ENCODE measurements at places on chromosomes 4 and X.
A peak's percentile ranks its signal among the peaks of the same experiment; 100 is the strongest.

DNA sequence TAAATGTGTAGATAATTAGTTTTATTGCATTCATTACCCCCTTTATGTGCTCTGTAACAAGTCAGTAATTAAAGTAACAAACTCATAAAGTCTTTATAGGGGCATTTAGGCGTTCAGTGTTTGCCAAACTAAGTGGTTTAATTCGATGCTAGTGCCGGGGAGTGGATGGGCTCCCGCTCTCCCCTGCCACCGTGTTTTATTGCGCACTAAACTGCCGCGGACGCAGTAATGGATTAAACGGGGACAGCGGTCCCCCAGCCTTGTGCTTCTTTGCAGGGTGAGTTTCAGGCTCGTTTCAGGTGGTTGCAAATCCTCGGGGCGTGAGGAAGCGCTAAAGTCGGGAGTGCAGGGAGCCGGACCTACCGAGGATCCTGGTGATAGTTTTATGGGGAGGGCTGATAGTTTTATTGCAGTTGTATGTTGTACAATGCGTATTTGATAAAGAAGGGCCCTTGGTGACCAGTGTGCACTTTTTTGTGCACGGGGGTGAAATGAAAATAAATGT is 1.6 kb upstream of the PHOX2B start:
- DNase-seq: no peak

GRCh38 chr4:112947616-112948015 is 101.8 kb upstream of the ANK2 start:
- DNase-seq: no peak

- DNase-seq: no peak
Observed at GRCh38 chrX:154353172-154353843, 21.1 kb downstream of the FLNA start.

DNA sequence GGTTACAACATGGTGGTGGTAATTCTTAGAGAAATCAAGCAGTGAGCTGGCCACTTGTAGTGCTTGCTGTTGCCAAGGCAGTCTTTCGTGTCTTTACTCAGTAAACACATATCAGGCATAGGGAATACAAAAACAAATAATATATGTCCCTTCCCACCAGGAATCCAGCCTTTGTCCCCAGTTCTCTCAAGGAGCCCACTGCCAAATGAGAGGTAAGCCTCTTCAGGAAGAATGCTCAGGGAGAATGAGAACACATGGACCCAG is 421 bp upstream of the PLAC1 start:
- DNase-seq: no peak

GRCh38 chr4:5280828-5281227 is 229.5 kb downstream of the STK32B start:
- no peak for DNase-seq

DNA sequence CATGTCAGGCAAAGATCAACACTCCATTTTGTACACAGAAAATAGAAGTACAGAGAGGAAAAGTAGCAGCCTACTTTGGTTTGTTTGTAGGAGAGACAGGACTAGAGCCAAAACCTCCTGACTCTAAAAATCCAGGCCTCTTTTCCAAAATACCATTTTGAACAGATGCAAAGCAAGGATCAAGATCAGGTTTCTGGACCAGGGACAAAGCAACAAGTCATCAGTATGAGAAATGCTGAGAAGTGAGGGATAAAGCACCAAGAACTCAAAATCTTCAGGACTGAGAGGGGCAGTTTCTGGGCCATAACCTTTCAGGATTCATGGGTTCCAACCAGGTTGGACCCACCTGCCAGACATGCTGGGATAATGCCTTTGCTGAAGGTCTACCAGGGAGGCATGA is 36.6 kb upstream of the MBTPS2 start:
- no peak for DNase-seq

GRCh38 chr4:81399306-81400086 is 72.2 kb downstream of the RASGEF1B start:
- DNase-seq: no peak

- DNase-seq: peak; percentile 32
Observed at GRCh38 chrX:27619975-27620374, 29.8 kb downstream of the DCAF8L2 start.

GRCh38 chrX:11435568-11435967 is 142.4 kb downstream of the AMELX start:
- DNase-seq: peak; percentile 61

- no peak for DNase-seq
Observed at GRCh38 chr4:52870225-52870624, 8.1 kb downstream of the RASL11B start.

DNA sequence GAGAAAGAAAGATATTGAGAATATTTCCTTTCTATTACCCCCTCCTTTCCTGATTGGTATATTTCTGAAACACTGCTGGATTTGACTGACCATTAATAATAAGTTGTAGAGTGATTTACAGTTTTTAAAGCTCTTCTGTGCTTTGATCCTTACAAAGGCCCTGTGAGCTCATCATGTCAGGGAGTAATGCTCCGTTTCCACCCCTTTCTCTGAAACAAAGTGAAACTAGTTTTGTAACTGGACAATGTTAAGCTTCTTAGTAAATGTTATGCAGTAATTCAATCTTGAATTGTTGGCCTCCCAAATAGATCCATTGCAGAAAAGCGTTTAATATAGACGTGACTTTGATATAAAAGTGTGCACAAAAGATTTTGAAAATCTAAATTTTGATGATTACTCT is 190.1 kb upstream of the GNPDA2 start:
- no peak for DNase-seq

GRCh38 chr4:169397762-169398161 is 127.0 kb upstream of the SH3RF1 start:
- peak; percentile 74 for DNase-seq

DNA sequence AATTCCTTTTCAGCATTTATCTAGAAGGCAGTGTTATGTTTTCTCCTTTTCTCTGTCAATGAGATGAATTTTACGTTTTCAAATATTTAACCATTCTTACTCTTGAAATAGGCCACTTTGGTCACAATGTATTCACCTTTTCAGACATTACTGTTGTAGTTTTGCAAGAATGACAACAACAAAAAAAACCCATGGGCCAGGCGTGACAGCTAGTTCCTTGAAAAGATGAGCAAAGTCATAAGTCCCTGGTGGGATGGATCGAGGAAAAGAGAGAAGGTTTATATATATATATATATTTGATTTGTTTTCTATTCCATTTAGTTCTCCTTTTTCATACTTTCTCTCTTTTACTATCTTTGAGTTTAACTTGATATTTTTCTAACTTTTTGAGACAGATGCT is 38.1 kb upstream of the ACSL1 start:
- DNase-seq: no peak

- no peak for DNase-seq
Observed at GRCh38 chrX:133307094-133307493, 88.9 kb upstream of the TFDP3 start.

DNA sequence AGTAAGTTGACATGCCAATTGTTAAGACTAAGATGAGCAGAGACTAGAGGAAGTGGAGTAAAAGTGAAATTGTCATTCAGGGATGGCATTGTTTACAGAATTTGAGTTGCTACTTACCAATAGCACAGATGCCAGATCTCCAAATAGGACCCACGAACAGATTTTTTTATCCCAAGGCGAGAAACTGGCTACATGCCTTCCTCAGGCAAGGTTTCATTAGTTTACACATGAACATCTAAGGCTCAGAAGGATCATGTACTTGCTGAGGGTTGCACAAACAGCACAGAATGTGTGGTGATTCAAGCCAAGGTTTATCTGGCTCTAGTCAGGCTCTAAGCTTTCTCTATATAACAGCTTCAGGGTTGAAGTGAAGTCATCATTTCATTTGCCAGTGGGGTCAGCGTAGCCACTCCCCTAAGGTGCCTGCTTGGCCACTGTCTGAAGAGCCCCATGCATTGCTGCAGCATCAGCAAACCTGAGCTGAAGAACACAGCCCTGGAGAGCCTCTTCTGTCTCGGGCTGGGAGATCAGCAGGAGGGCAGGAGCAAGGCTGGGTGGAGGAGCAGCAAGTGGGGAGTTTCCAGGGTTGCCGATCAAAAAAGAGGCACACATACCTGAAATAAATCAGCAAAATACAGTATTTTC is 193.0 kb upstream of the LCORL start:
- no peak for DNase-seq

DNA sequence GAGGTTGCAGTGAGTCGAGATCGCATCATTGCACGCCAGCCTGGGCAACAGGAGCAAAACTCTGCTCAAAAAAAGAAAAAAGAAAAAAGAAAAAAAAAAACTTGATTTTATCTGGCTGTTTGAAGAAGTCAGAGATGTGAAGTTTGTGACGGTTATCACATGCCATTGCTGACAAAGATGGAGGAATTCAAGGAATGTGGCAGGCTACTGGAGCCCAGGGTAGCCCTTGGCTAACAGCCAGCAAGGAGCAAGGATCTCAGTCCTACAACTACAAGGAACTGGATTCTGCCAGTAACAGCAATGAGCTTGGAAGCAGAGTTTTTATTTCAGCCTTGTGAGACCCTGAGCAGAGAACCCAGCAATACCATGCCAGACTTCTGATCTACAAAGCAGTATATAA is 24.3 kb upstream of the TET2 start:
- DNase-seq: no peak

DNA sequence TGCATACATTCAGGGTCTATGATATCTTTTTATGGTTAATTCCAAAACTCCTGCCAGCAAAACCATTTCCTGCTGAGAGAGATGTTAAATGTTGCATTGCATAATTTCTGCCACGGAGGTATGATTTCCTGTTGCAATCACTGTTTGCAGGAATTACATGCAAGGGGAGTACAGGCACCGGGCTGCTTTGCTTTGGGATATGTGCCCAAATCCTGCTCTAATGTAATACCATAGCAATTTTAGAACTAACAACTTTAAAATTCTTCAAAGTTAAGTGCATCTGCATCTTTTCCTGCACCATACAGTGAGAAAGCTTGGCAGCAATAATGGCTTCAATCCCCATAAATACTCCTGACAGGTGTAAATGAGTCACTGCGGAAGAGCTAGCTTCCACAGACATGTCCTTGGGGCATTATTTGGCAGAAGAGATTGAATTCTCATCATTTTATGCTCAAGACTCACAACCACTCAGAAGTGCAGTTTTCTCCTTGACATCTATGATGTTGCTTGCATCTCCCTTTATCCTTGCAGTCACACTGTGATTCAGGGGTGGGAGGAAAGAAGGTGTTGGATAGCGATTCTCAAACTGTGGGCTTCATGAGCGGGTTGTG is 29.6 kb downstream of the TRIM2 start:
- DNase-seq: peak; percentile 93

DNA sequence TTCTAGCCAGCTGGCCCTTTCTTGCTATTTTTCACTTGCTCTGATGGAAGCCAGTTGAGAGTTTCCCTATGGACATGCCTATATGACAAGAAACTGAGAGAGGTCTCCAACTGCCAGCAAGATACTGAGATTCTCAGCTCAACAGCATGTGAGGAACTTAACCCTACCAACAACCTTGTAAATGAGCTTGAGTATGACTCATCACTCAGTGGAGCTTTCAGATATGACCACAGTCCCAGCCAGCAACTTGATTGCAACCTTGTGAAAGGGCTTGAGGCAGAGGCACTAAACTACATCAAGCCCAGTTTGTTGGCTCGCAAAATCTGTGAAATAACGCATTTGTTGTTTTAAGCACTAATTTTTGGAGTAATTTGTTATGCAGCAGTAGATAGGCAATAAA is 175.8 kb downstream of the COMMD8 start:
- DNase-seq: peak; percentile 3

GRCh38 chr4:7620086-7620813 is 185.5 kb upstream of the PSAPL1 start:
- DNase-seq: no peak

- no peak for DNase-seq
Observed at GRCh38 chr4:55561889-55562288, 15.2 kb upstream of the CLOCK start.

DNA sequence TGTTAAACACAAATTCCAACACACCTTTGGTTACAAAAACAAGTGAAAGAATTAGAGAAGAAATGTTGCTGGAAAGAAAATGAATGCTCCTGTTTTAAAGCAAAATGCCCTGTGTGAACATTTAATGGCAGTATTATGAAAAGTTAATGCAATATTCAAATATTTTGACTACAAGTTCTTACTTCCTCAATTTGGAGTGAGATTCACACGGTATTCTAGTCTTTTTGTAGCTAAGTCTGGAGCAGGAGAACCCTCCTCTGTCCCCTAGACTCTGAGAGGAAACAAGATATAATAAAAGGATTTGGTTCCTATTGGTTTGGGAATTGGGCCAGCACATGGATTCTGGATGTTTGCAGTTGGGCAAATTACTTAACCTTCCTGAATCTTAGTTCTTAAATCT is 12.7 kb downstream of the MAD2L1 start:
- DNase-seq: no peak

DNA sequence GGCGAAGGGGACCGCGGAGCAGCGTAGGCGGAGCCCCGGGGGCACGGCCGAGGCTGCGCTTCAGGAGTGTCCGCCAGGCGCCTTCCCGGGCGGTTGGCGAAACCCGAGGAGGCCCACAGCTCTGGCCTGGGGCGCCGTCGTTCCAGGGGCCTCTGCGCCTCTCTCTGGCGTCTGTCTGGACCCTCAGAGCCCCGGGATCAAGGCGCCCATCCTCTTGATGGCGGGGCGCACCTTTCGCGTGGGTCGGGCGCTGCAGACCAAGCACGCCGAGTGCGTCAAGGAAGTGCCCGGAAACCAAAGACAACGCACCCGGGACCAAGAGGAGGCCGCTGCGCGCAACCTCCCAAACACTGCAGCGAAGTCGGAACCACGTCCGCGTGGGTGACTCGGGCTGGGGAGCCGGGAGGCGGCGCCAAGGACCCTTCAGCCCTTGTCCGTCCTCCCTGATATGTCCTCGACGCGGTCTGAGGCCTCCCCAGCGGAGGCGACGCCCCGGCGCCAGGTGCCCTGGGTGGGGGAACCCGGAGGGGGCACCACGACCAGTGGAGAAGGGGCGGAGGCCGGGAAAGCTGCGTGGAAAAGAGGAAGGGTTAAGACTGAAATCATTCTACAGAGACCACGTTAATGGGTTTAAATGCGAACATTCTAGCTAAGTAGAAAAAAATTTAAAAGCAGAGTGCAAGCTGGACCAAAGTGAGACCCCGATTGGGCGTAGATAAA is 9.9 kb downstream of the HMX1 start:
- no peak for DNase-seq

DNA sequence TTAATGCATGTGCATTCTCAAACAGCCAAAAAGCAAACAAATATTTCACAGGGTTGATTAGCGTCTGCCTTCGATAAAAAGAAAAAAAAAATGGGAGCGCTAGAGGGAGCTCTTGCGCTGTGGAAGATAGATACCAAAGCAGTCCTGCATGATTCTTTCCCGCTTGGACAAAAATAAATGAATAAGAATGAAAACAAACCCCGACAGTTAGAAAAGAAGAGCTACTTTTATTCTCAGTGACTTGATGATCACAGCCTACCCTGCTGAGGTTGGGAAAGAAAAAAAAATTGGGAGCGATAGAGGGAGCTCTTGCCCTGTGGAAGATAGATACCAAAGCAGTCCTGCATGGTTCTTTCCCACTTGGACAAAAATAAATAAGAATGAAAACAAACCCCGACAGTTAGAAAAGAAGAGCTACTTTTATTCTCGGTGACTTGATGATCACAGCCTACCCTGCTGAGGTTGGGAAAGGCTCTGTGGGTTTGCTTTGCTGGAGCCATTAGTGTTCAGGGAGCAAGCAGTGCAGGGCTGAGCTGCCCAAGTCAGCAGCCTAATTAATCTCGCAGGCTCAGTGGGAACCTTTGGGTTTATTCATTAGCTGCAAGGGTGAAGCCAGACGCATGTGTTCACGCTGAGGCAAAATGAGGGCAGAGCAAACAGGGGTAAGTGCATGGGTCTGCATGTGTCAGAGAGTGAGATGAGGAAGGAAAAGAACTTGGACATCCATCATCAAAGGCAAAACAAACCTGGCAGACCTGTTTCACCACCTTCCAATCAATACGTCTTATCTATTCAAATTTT is 249.3 kb upstream of the PRKX start:
- peak; percentile 61 for DNase-seq

GRCh38 chr4:173314715-173315114 is 19.4 kb downstream of the HMGB2 start:
- DNase-seq: no peak
